HAP-1 (cell line): ENCODE measurements at places on chromosomes 5 and 9.

- no peak for DNase-seq
Measured at GRCh38 chr5:33692980-33693379, 198.8 kb downstream of the ADAMTS12 start.

DNA sequence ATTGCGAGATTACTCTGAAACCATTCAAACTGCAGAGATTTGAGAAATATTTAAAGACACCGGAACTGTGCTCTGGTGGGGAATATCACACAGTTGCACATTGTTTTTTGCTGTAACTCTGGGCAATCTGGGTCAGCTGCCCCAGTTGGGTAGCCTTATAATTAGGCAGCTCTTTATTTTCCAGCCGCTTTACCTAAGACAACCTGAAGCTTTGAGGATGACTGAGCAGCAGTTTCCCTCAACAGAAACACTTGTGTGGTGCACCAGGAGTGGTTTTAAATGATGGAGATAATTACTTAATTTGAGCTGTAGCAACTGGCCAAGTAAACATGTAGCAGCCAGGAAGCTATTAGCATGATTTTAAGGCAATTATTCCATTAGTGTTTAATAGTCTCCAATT lies 2.9 kb downstream of the PLCXD3 start:
- DNase-seq, result no peak

DNA sequence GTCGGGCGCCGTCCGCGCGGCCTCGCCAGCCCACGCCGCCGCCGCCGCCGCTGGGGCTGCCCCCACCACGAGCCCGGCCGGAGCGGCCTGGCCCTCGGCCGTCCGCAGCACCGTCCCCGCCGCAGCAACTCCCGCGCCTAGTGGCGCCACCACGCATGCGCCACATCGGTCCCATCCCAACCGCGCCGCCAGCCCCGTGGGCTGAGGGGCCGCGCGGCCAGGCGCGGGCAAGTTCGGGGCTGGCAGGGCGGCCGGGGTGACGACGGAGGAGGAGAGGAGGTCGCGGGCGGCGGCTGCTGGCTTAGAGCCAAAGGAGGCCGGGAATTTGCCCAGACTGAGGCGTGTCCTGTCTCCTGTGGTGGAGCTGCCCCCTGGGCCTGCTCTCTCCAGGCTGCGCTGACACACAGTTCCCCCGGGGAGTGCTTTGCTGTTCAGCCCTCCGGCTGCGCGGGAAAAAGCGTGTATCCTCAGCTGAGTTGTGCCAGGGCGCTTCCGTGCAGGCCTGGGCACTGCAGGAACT lies at the start of gene TUSC1:
Gene TUSC1 (minus strand): TSS at position 298 of the 520 bp plus-strand sequence. CDS start 132 bp downstream, at position 166.
- DNase-seq, result peak; percentile 89

DNA sequence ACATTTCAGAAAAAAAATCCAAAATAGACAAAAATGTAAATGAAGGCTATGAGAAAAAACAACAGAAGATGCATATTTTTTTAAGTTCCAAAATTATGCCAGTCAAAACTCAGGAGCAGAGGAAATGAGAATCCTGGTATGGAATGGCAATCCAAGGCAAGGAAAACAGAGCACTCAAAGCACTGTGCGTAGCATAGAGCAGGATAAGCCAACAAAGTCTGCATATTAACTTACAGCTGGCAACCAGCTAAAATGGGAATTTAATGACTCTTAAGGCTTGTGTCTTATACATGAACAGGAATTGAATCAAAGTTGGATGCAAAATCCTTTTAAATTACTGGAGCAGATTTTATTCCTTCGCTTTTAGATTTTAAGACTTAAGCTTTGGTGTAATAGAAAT lies 203.5 kb upstream of the DAPK1 start:
- DNase-seq, result no peak

- no peak for DNase-seq
Measured at GRCh38 chr5:68046445-68046844, 169.1 kb upstream of the PIK3R1 start.

GRCh38 chr5:13956471-13956870 lies 12.0 kb upstream of the DNAH5 start:
- no peak for DNase-seq

DNA sequence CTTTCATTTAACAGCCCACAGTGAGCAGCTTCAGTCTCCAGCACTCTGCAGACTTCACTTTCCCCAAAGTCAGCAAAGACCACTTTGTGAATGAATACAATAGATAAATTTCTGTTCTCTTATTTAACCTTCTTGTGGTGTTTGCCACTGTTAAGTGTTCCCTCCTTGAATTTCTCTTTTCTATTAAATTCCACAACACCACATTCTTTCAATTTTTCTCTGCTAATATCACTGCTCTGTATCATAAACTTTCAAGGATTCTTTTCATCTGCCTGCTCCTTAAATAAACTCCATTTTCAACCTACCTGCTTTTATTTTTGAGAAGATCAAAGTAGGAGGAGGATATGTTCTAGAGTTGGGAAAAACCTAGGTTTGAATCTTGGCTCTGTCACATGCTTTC lies 739.5 kb upstream of the GRAMD2B start:
- DNase-seq, result no peak

DNA sequence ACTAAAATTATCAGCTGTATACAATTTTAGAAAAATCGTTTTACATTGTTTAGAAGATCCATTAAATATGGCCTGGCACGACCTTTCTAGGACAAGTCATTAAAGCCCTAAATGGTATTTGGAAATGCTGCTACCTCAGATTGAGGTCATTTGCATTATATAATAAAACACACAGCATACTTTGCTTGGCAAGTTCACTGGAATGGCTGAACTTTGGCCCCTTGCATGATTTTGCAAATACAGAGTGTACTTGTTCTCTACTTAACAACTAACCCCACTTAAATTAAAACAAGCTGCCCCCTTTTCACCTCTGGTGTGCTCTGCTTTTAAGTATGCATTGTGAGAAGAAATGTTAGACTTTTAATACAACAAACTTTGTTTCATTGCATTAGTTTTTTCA lies 860.1 kb downstream of the PTPRD start:
- DNase-seq, result peak; percentile 63

GRCh38 chr9:122186301-122186700 lies 26.6 kb downstream of the MORN5 start:
- DNase-seq, result no peak

- no peak for DNase-seq
Measured at GRCh38 chr5:114249823-114250222, 112.0 kb upstream of the KCNN2 start.

- DNase-seq, result no peak
Measured at GRCh38 chr9:121755581-121755980, 104.1 kb downstream of the DAB2IP start.

DNA sequence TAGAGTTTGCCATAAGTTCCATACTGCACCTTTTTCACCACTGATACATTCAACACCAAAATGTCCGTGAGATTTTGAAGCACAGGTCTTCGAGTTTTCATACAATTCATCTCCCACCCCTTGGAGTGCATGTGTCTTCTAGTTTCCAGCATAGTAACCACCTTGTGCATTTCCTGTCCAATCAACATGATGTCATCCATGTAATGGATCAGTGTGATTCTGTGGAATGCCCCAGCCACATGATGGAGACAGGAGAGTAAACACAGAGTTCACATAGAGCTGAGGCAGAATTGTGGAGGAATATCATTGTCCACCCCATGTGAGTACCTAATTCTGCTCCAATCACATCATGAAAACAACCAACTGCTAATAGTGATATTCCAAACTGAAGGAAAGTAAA lies 441.5 kb upstream of the CDH6 start:
- DNase-seq, result no peak

GRCh38 chr9:137445275-137445807 lies 4.2 kb upstream of the ENTPD8 start:
- DNase-seq, result peak; percentile 85

DNA sequence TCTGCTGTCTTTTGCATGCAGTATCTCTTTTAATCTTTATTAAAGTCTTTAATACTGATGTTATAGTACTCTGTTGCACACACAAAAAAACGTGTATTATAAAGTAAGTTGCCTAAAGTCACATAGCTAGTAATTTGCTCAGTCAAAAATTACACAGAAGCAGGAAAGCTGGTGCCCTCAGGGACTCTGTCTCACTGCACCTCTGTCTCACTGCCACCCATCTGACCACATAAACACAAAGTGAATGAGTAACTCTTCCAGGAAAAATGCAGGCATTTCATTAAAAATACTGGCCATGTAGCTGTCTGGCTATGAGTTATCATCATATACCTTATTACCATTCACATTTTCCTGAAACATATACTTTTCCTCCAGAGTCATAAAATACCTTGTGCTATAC lies 591.7 kb downstream of the CSNK1G3 start:
- no peak for DNase-seq

GRCh38 chr5:137309290-137309689 lies 189.8 kb downstream of the SPOCK1 start:
- no peak for DNase-seq

DNA sequence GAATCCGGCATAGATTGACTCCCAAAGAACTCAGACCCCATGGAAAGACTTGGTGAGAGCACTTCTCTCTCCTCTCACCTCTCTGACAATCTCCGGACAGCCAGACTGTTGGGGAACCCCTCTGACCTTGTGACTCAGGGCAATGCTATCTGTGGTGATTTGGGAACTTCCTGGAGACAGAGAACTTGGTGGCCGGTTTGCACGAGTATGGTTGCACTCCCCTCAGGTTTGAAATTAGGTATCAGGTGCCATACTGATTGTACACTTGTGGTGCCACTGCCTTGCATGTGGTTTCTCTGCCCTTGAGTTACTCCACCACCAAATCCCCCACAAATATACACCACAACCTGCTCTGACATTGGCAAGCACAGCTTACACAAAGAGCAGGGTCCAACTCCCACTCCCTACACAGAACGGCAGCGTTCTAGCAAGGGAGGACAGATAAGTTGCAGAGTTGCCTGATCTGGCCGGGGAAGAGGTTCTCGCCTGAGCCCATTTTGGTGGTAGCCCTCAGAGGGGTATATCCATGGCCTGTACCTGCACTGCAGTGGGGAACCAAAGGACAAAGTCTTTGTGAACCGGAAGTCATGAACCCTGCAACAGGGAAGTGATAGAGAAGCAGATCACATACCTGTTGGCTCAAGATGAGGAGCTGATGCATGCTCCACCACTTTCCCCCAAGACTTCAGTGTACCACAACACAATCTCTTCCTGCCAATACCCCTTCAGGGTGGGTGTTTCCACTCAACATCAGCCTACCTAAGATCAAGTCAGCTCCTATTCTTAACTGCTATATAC lies 255.1 kb downstream of the MCTP1 start:
- no peak for DNase-seq

- DNase-seq, result no peak
Measured at GRCh38 chr9:27362447-27363210, 65.7 kb upstream of the EQTN start.

DNA sequence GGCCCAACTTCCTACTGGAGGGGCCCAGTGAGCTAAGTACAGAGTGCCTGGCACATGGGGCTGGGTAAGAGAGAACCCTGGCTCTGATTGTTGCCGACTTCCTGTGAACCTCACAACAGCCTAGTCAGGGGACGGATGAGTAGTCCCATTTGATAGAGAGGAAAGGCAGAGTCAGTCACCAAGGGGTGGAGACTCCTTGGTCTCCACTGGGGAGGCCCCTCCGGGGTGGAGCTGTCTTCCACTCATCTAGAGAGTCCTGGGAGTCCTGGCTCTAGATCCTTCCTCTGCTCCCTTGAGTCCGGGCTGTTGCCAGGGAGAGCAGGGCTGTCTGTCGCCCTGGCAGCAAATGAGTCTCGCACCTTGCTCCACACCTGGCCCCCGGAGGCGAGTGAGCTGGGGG lies 8.0 kb downstream of the GRK6 start:
- no peak for DNase-seq

- no peak for DNase-seq
Measured at GRCh38 chr9:104879555-104880309, 48.2 kb downstream of the ABCA1 start.

DNA sequence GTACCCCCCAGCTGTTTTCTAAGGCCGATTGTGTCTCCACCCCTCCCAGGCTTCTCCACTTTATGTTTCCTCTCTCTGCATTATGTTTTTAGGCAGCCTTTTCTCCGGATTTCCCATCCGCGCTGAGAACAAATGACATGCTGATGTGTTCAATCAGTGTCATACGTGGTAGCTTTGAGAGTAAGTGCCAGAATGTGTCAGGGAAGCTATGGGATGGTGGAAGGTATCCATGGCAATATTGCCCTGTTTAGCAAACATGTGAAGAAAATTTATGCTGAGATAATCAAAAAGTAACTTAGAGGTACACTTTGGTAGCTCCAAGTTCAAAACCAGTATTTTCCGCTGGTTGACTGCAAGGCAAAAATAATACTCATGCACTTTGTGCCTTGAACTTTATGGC lies 36.6 kb upstream of the LECT2 start:
- no peak for DNase-seq

- no peak for DNase-seq
Measured at GRCh38 chr5:33701251-33701650, 190.5 kb downstream of the ADAMTS12 start.

- no peak for DNase-seq
Measured at GRCh38 chr9:81896070-81896469, 32.2 kb upstream of the SPATA31D4 start.

DNA sequence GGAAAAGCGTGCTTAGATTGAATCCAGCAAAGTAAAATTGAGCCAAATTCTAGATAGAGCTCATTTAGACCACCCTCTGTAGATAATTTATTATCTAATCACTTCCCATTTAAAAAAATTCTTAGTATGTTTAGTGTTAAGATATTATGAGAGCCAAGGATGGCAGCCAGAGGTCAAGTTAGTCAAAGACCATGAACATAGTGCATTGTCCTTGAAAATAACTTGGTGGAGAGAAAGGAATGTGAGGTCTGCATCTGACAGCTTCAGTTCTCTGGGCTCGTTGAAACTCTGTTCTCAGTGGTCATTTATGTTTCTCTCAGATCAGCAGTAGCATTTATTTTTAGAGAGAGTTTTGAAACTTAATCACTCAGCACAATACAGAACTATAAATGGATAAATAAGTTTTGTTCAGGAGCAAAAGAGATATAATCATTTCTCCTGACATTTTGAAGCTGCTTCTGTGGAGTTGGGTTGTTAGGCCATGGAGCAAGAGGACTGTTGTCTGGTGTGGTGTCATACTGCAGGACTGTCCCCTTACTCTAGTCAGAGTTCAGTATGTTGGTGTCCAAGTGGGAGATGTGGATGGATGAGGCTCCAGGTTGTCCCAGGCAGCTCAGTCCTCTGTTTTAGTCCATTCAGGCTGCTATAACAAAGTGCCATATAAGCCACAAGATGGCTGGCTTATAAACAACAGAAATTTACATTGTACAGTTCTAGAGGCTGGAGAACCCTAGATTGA lies 337.7 kb downstream of the FBXL7 start:
- DNase-seq, result no peak

DNA sequence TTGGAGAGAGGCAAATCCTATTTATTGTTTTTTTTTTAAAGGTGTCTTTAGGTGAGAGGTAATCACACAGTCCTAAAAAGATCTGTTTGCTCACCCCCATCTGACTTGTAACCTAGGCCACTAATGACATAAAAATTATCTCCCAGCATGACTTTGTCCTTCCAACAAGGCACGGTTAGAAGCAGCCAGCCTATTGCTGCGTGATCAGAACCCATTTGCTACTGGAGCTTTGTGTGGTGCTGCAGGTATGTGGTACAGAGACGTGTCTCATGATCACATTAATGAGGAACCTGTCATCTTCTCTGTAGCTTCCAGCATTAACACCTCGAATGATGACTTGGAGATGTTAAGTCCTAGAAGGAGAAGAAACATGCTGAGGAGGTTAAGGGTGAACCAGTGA lies 555.8 kb upstream of the TLE4 start:
- no peak for DNase-seq
